ENCODE measurements at places on chromosomes 12 and 14. TPM values are rescaled to one million over a fixed set of nuclear protein-coding genes. Genes with fewer than 3 reads are reported as not detected.

PPP4R3A gene
- total RNA-seq: 114 TPM

SDS gene
- total RNA-seq: not detected

NYNRIN gene
- not detected for total RNA-seq

GPD1 gene
- total RNA-seq: 0.36 TPM

SLC38A2 gene
- total RNA-seq: 206 TPM

CELA1 gene
- not detected for total RNA-seq

MANSC4 gene
- not detected for total RNA-seq

OR6C75 gene
- not detected for total RNA-seq

KRT6C gene
- total RNA-seq: not detected

PLXNC1 gene
- total RNA-seq: 3.6 TPM

DPF3 gene
- total RNA-seq: 0.29 TPM

CDK17 gene
- total RNA-seq: 41.4 TPM

DNA sequence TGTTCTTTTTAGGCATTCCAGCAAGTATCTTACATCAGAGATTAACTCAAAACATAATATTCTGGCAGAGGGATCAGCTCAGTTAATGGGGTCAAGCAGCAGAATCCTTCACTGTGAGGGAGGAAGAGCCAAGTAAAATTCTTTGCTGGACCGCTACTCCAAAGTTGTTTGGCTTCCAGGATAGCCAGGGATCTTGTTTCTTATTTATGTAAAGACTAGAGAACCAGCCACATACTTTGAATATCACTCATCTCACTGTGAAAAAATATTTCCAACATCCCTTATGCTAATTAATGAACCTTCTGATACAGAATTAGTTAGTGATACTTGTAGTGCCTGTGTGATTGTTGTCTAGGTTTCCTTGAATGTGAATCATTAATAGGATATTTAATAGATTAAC, 94.2 kb downstream of the PLEKHA5 start:
- no peak overlapping the region for H3K27ac ChIP-seq
- H3K4me1 ChIP-seq: no peaks in the 10 kb centered on the region
- H3K27me3 ChIP-seq: peaks cover 3% of the 10 kb centered on the region
- DNase-seq: no peak

- H3K27ac ChIP-seq: no peak overlapping the region
- peaks cover 15% of the 10 kb centered on the region for H3K4me1 ChIP-seq
- H3K27me3 ChIP-seq: no peaks in the 10 kb centered on the region
- H3K4me3 ChIP-seq: no peak overlapping the region
- no peak for DNase-seq
- H3K36me3 ChIP-seq: peaks cover 32% of the 10 kb centered on the region
Observed at GRCh38 chr12:53480491-53481442, 18.5 kb downstream of the MAP3K12 start.

- H3K27me3 ChIP-seq: no peaks in the 10 kb centered on the region
- no peaks in the 10 kb centered on the region for H3K36me3 ChIP-seq
- H3K27ac ChIP-seq: no peak overlapping the region
- H3K4me1 ChIP-seq: no peaks in the 10 kb centered on the region
- DNase-seq: no peak
Observed at GRCh38 chr12:104971306-104971705, 13.2 kb upstream of the SLC41A2 start.

- H3K27ac ChIP-seq: no peak overlapping the region
- no peaks in the 10 kb centered on the region for H3K36me3 ChIP-seq
- H3K27me3 ChIP-seq: peaks cover 68% of the 10 kb centered on the region
- peaks cover 20% of the 10 kb centered on the region for H3K4me1 ChIP-seq
- DNase-seq: peak; percentile 60
- H3K4me3 ChIP-seq: no peak overlapping the region
Observed at GRCh38 chr14:77139540-77140358, 1.8 kb downstream of the ZDHHC22 start.

GRCh38 chr12:116727261-116727660, 10.6 kb downstream of the SPRING1 start:
- H3K36me3 ChIP-seq: peaks cover 5% of the 10 kb centered on the region
- H3K27me3 ChIP-seq: no peaks in the 10 kb centered on the region
- no peak overlapping the region for H3K27ac ChIP-seq
- DNase-seq: no peak
- no peak overlapping the region for H3K4me3 ChIP-seq

DNA sequence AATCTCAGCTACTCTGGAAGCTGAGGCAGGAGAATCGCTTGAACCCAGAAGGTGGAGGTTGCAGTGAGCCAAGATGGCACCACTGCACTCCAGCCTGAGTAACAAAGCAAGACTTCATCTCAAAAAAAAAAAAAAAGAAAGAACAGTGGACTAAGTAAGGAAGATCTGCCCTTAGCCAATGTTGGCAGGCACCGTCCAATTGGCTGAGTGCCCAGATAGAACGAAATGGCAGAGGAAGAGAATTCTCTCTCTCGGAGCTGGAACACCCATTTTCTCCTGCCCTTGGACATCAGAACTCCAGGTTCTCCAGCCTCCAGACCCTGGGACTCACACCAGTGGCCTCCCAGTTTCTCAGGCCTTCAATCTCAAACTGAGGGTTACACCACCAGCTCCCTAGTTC, 49.9 kb downstream of the ESR2 start:
- no peak for DNase-seq
- no peaks in the 10 kb centered on the region for H3K4me1 ChIP-seq
- no peak overlapping the region for H3K27ac ChIP-seq
- peaks cover 18% of the 10 kb centered on the region for H3K27me3 ChIP-seq
- H3K36me3 ChIP-seq: no peaks in the 10 kb centered on the region

GRCh38 chr12:107134558-107134957, 41.2 kb upstream of the CRY1 start:
- no peak overlapping the region for H3K4me3 ChIP-seq
- H3K36me3 ChIP-seq: no peaks in the 10 kb centered on the region
- DNase-seq: peak; percentile 55
- no peaks in the 10 kb centered on the region for H3K4me1 ChIP-seq

- H3K27me3 ChIP-seq: no peaks in the 10 kb centered on the region
- no peak overlapping the region for H3K27ac ChIP-seq
- no peak for DNase-seq
- no peak overlapping the region for H3K4me3 ChIP-seq
- no peaks in the 10 kb centered on the region for H3K4me1 ChIP-seq
- H3K36me3 ChIP-seq: peaks cover 2% of the 10 kb centered on the region
Observed at GRCh38 chr14:75928690-75929181, 53.1 kb downstream of the TGFB3 start.

DNA sequence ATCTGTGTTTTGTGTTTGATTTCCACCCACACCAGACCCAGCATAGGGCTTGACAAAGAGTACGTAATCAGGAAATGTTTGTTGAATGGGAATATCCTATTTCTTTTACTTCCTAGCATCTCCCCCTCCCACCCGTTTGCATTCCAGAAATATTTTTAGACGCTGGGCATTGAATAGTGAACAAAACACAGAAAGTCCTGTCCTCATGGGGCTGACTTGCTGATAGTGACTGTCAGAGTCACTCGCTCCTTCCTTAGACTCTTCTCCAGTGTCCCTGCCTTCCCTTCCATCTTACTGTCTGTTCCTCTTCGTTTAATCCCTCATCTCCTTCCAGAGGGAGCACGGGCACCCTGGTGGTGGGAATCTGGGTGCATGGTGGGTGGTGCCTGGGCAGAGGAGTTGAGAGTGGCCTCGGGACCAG, 53.6 kb downstream of the SLC25A47 start:
- H3K4me1 ChIP-seq: peaks cover 40% of the 10 kb centered on the region
- peak overlapping the region; percentile 98 for H3K27ac ChIP-seq
- H3K36me3 ChIP-seq: peaks cover 42% of the 10 kb centered on the region
- no peaks in the 10 kb centered on the region for H3K27me3 ChIP-seq

GRCh38 chr12:6820166-6820565, 1.5 kb upstream of the GPR162 start:
- DNase-seq: no peak
- peaks cover 11% of the 10 kb centered on the region for H3K4me1 ChIP-seq
- H3K4me3 ChIP-seq: no peak overlapping the region
- H3K36me3 ChIP-seq: peaks cover 13% of the 10 kb centered on the region

GRCh38 chr12:25115677-25116076, 79.3 kb downstream of the DNAI7 start:
- H3K27me3 ChIP-seq: peaks cover 3% of the 10 kb centered on the region
- no peaks in the 10 kb centered on the region for H3K36me3 ChIP-seq
- H3K27ac ChIP-seq: no peak overlapping the region
- H3K4me1 ChIP-seq: no peaks in the 10 kb centered on the region

DNA sequence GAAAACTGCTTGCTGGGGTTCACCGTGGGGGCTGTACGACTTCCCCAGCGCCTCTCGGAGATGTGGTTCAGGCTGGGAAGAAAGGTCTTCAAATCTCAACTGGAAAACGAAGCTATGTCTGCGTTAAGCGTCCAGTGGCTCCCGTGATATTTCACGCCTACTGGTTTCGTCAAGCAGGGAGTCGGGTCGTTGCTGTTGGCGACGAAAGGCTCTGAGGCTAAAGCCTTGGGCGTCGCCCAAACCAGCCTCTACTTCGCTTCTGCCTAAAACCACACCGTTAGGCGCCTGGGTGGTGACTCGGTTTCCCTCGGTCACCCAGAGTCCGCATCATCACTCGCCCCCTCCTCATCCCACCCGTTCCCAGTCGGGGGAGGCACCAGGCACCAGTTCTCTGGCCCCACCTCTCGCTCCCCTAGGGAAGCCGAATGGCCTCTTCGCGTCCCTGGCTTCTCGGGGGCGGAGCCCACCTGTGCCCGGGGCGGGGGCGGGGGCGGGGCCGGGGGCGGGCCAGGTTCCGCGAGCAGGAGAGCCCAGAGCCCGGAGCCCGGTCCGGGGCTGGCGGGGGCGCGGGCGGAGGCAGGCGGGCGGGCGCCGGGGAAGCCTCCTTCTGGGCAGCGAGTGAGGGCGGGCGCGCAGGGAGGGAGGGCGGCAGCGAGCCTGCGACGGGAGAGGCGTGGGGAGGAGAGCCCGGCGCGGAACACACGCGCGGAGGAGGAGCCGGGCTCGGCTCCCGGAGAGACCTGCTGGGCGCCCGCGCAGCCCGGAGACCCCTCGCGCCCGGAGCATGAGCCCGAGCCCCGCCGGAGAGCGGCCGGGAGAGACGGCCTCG, at the start of gene B4GALNT3:
Gene B4GALNT3 (plus strand): TSS at position 510 of the 829 bp plus-strand sequence. CDS start 438 bp downstream, outside the sequence.
- peaks cover 11% of the 10 kb centered on the region for H3K4me1 ChIP-seq
- H3K4me3 ChIP-seq: peak within 1 kb of the TSS; percentile 66
- no peaks in the 10 kb centered on the region for H3K36me3 ChIP-seq
- DNase-seq: peak; percentile 25
- no peak within 1 kb of the TSS for H3K27ac ChIP-seq

GRCh38 chr12:3253682-3254275, 176.6 kb downstream of the TSPAN9 start:
- no peak for DNase-seq
- H3K4me1 ChIP-seq: peaks cover 5% of the 10 kb centered on the region
- no peak overlapping the region for H3K4me3 ChIP-seq
- peaks cover 2% of the 10 kb centered on the region for H3K27me3 ChIP-seq

DNA sequence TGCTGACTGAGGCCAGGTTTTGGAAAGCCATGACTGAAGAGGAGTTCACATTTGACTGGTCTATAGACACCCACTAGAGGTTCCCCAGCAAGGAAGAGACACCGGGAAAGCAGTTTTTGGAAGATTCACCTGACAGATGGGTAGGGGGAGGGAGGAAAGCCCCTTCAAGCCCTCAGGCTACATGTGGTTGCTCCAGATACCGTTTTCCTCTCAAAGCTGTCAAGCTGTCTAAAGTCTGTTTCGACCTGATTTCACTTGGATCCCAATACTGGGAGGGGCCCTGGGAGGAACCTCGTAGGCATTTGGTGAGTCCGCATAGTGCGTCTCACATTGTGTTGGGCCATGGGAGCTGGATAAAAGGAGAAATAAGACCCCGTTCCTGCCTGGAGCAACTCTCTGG, 1.7 kb upstream of the LRP1 start:
- H3K36me3 ChIP-seq: no peaks in the 10 kb centered on the region
- DNase-seq: no peak

DNA sequence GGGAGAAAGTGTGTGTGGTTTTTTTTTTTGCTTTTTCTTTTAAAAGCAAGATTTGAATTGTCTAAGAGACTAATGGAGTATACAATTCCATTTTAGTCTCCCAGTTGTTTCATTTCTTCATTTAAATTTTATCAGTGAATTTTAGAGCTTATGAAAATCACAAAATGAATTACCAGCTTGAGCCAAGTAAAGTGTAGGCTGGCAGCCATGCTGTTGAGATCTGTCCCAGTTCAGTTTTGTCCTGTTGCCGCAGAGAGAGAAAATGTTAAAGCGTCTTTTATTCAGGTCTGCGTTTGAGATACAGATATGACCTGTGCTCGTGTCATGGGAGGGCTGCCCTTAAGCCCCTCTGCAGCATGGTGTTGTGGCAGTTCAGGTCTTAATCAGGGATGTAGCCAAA, 256.5 kb downstream of the IPO8 start:
- H3K4me3 ChIP-seq: no peak overlapping the region
- no peak overlapping the region for H3K27ac ChIP-seq
- H3K27me3 ChIP-seq: peaks cover 10% of the 10 kb centered on the region
- H3K36me3 ChIP-seq: no peaks in the 10 kb centered on the region
- no peak for DNase-seq

GRCh38 chr12:99706736-99707473, 59.4 kb downstream of the GARIN6 start:
- no peaks in the 10 kb centered on the region for H3K4me1 ChIP-seq
- no peak overlapping the region for H3K4me3 ChIP-seq
- no peaks in the 10 kb centered on the region for H3K36me3 ChIP-seq

GRCh38 chr14:104950021-104950420, 25.3 kb downstream of the PLD4 start:
- no peak overlapping the region for H3K4me3 ChIP-seq
- H3K27me3 ChIP-seq: no peaks in the 10 kb centered on the region
- H3K4me1 ChIP-seq: no peaks in the 10 kb centered on the region
- no peaks in the 10 kb centered on the region for H3K36me3 ChIP-seq

GRCh38 chr12:117854339-117855012, 114.3 kb downstream of the KSR2 start:
- DNase-seq: peak; percentile 67
- peaks cover 3% of the 10 kb centered on the region for H3K27me3 ChIP-seq
- H3K36me3 ChIP-seq: no peaks in the 10 kb centered on the region
- H3K4me1 ChIP-seq: no peaks in the 10 kb centered on the region
- no peak overlapping the region for H3K4me3 ChIP-seq

GRCh38 chr14:64954491-64955240, 12.1 kb upstream of the GPX2 start:
- no peak for DNase-seq
- no peaks in the 10 kb centered on the region for H3K27me3 ChIP-seq
- no peak overlapping the region for H3K27ac ChIP-seq

DNA sequence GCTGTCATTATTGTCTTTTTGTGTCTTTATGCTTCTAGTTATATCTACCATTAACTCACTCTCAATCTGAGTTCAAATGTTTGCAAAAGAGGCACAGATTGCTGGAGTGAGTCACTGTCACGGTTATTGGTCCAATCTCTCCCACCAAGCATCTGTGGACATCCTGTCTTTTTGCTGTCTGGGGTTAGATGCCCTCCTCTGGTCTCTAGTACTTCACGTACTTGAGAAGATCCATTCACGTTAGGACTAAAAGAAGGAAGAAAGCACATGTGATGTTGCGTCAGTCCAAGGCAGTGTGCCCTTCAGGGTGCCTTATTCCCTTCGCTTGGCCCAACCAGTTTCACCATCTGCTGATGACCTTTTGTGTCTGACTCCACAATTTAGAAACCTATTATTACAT, 72.3 kb upstream of the STXBP6 start:
- no peaks in the 10 kb centered on the region for H3K27me3 ChIP-seq
- H3K36me3 ChIP-seq: no peaks in the 10 kb centered on the region
- no peaks in the 10 kb centered on the region for H3K4me1 ChIP-seq
- H3K27ac ChIP-seq: no peak overlapping the region

- no peak for DNase-seq
- no peak overlapping the region for H3K27ac ChIP-seq
- H3K4me1 ChIP-seq: no peaks in the 10 kb centered on the region
- H3K27me3 ChIP-seq: peaks cover 16% of the 10 kb centered on the region
Observed at GRCh38 chr14:88209273-88209672, 113.8 kb downstream of the KCNK10 start.

GRCh38 chr12:67111182-67111581, 158.0 kb upstream of the CAND1 start:
- no peak for DNase-seq
- no peak overlapping the region for H3K27ac ChIP-seq
- H3K4me3 ChIP-seq: no peak overlapping the region
- peaks cover 3% of the 10 kb centered on the region for H3K36me3 ChIP-seq
- no peaks in the 10 kb centered on the region for H3K27me3 ChIP-seq
